Upper lobe of right lung (tissue), 1 donor: ENCODE measurements at places on chromosomes 11 and 22. TPM values are rescaled to one million over a fixed set of nuclear protein-coding genes. Genes with fewer than 3 reads are reported as not detected.
A peak's percentile ranks its signal among the peaks of the same experiment; 100 is the strongest.

Gene LRRC74B
- not detected for total RNA-seq

Gene OR10A2
- total RNA-seq, result not detected

Gene ANGPTL5
- 0.23 TPM for total RNA-seq

GRCh38 chr11:35344681-35345574 lies 74.4 kb downstream of the SLC1A2 start:
- DNase-seq, result peak; percentile 66

GRCh38 chr22:26404851-26405421 lies 24.1 kb upstream of the ASPHD2 start:
- DNase-seq, result no peak
